ENCODE measurements at places on chromosomes 5 and 9.

DNA sequence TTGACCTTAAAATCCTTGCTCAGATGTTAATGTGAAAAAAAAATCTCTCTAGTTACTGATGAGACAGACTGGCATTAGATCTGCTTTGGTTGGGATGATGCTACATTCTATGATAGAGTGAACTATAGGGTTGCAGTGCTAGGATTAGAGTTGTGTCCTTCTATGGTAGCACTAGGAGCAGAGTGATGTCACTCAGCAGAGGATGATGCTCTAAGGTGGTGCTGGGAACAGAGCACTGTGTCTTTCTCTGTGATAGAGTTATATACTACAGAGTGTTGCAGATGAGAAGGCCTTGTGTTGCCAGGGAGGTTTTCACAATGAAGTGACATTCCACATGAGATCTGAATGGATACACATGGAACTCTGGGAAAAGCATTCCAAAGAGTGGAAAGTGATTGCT, 462.3 kb downstream of the CDH12 start:
- no peak for DNase-seq

- peak; percentile 97 for DNase-seq
Observed at GRCh38 chr9:134644725-134645606, 3.4 kb downstream of the COL5A1 start.

DNA sequence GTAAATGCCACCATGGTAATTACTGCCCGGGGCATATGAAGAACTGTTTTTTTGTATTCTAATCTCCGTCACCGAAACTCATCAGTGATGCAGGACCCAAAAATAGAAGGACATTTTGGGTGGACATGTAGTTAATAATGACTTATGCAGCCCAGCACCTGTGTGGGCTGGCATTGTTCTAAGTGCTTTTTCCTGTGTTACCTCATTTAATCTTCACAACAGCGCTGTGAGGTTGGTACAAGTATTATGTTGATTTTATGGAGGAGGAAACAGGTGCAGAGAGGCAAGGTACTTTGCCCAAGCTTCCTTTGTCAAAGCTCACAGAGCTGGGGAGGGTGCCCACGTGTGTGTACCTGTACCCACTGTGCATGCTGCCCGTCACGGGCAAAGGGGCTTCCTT, 58.4 kb downstream of the DAPK1 start:
- no peak for DNase-seq

- no peak for DNase-seq
Observed at GRCh38 chr5:10339058-10339811, 14.3 kb upstream of the MARCHF6 start.

- no peak for DNase-seq
Observed at GRCh38 chr5:170021506-170021905, 41.2 kb upstream of the INSYN2B start.

GRCh38 chr9:117073539-117074341, 341.1 kb downstream of the ASTN2 start:
- peak; percentile 67 for DNase-seq

- no peak for DNase-seq
Observed at GRCh38 chr9:13555516-13555915, 276.0 kb upstream of the MPDZ start.

DNA sequence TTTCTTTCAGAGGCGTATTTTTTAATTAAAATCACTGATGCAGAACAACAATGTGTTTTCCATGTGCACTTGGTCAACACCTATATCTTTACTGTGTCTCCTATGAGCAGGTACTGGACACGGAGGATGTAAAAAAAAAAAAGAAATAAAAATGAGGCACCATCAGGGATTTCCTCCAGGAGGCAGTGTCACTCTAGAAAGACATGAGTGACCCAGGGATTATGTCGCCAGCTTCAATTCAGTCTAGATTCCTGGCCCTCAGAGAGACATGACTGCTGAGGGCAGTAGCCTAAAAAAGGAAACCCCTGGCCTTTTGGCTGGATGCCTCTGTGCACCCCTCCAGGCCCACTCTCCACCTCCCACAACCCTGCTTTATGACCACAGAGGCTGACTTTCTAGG, 18.3 kb upstream of the IL33 start:
- DNase-seq, result no peak

GRCh38 chr9:93531374-93531773, 45.0 kb upstream of the PHF2 start:
- peak; percentile 52 for DNase-seq
